ENCODE measurements at places on chromosomes 5 and 9.
A peak's percentile ranks its signal among the peaks of the same experiment; 100 is the strongest.

- no peak for DNase-seq
Measured at GRCh38 chr5:39015743-39016586, 58.2 kb downstream of the RICTOR start.

DNA sequence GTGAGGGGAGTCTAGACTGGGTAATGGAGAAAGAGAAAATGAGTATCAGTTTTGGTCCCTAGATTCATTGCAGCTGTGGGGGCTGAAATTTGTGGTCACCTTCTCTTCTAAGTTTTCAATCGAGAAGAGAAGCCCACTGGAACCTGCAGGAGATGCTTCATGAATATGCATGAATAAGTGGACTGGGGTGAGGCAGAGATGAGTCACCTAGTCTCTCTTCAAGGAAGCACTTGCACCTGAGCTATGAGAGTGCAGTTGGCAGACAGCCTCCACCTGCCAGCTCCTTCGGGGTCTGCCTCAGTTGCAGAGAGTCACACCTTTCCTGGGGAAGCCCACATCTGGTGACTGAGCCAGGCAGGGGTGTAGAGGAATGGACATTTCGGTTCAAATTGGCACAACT, 69.1 kb downstream of the ZNF366 start:
- DNase-seq = no peak

DNA sequence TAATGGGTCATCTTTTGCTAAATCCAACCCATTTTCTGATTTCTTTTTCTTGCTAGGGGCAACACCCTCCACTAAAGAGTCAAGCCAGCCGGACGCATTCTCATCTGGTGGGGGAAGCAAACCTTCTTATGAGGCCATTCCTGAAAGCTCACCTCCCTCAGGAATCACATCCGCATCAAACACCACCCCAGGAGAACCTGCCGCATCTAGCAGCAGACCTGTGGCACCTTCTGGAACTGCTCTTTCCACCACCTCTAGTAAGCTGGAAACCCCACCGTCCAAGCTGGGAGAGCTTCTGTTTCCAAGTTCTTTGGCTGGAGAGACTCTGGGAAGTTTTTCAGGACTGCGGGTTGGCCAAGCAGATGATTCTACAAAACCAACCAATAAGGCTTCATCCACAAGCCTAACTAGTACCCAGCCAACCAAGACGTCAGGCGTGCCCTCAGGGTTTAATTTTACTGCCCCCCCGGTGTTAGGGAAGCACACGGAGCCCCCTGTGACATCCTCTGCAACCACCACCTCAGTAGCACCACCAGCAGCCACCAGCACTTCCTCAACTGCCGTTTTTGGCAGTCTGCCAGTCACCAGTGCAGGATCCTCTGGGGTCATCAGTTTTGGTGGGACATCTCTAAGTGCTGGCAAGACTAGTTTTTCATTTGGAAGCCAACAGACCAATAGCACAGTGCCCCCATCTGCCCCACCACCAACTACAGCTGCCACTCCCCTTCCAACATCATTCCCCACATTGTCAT, 72.0 kb downstream of the NUP214 start:
- peak; percentile 46 for DNase-seq

DNA sequence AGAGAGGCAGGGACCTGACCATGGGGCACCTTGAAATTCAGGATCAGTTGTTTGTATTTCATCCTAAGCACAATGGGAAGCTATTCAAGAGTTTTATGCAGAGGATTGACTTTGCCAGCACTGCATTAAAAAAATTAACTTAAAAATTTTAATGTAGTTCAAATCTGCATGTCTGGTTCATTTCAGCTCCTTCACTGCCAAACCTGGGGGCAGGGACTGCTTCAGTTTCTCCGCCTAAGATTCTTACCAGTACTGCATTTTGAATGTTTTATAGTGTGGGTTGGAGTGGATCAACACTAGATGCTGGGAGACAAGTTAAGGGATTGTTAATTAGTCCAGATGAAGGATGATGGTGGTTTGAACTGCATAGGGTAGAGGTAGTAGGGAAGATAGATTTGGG, 15.7 kb upstream of the MSMP start:
- DNase-seq = no peak

DNA sequence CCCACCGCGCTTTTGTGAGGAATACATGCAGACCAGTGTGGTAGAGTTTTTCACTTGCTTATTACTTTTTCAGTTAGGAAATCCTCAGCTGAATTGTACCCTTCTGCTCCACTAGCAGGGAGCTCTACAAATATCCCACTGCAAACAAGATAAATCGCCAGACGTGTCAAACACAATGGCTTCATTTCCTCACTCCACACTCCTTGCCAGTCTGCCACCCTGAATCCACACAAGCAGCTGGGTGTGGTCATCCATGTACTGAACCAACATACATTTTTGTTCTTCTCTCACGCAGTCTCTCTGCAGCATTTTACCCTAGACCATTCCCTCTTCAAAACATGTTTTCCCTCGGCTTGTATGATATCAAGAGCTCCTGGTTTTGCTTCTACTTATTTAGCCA, 3.7 kb upstream of the ROR2 start:
- no peak for DNase-seq

- DNase-seq = no peak
Measured at GRCh38 chr9:82369251-82369945, 380.8 kb downstream of the SPATA31D1 start.

DNA sequence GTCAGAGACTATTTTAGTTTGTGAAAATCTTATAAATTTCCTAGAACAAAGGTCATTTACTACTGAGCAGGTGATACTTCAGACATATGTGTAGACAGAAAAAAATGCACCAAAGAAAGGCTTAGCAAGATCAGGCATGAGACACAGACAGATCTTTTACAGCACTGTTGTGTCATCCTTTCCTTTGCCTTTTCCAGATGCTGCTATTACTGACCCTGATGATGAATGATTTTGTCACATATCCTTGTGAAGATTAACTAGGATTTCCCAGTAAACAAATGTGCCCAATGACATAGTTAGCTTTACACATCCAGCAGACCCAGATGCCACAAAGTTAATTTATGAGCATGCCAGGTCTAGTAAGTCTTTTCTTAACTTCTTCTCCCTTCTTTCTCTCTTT, 68.2 kb downstream of the DMRTA1 start:
- no peak for DNase-seq

DNA sequence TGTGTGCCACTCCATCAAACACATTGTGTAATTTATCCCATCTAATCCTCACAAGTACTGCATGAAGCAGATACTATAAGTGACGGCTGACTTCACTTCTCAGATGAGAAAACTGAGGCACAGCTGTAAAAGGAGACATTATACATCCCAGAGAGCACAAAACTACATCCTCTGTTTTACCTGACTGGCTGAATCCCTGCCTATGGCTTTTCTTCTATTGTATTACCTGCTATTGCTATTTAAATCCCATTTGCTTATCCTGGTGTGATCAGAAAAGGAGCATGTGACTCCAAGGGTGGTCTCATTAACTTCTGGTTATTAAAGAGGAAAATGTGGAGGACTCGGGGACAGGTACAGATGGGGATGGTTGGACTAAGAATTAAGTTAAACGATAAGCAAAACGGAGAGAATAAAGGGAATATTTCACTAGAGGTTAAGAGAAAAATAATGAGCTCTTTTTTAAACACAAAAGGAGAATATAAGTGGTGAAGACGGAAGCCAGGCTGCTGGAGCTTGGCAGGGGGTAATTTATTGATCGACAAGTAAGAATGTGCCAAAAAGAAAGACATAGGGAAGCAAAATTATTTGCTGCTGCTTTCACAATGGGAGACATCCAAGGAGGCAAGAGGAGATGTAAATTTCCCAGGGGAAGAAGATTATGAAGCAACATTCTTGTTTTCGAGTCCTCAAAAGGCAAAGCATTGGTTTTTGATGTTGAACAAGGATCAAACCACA, 155.7 kb upstream of the GPR151 start:
- no peak for DNase-seq

Data from KBM-7 (cell line).